ENCODE measurements at places on chromosomes 4 and X. TPM values are rescaled to one million over a fixed set of nuclear protein-coding genes. Genes with fewer than 3 reads are reported as not detected.

The SLC10A4 gene
- not detected for total RNA-seq

- DNase-seq = peak; percentile 43
These were observed 1.8 kb downstream of the FTHL17 start for GRCh38 chrX:31070057-31070468.

GRCh38 chrX:47564438-47565085 is 3.6 kb downstream of the ARAF start:
- DNase-seq = no peak

DNA sequence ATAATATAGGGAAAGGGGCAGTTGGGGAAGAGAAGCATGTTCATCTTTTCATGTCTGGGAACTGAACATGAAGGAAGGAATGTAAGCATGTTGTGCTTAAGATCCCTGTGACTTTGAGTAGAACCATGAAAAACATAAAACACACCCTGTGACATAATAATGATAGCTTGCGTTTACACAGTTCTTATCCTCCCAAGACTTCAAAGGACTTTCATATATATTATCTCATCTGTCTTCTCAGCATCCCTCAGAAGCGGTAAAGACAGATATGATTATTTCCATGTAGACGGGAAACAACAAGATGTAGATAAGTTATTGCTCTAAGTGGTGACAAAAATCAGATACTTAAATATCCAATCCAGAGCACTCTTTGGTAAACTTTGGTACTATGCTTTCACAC is 3.3 kb upstream of the SH3RF1 start:
- no peak for DNase-seq

- DNase-seq = no peak
These were observed 64.9 kb upstream of the FRMPD3 start for GRCh38 chrX:107384397-107385105.

The TEX28 gene
- not detected for total RNA-seq

- DNase-seq = no peak
These were observed 138.4 kb upstream of the HCCS start for GRCh38 chrX:10972706-10973105.

GRCh38 chrX:574251-574650 is 56.3 kb upstream of the SHOX start:
- peak; percentile 30 for DNase-seq

- DNase-seq = no peak
These were observed 84.6 kb downstream of the RELL1 start for GRCh38 chr4:37601531-37601930.

GRCh38 chrX:16445166-16445752 is 204.7 kb upstream of the S100G start:
- DNase-seq = peak; percentile 44

DNA sequence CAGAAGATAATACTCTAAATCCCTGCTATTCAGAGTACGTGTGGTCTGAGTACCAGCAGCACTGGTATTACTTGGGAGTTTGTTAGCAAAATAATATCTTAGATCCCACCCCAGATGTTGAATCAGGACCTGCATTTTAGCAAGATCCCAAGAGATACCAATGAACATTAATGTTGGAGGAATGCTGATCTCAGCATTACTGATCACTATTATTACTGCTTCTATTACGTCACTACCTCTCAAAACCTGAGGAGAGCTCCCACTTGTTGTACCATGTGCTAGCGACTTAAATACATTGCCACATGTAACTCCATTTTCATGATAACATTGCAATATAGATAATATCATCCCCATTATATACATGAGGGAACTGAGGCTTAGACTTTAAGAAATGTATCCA is 185.2 kb downstream of the SPRY1 start:
- no peak for DNase-seq

- DNase-seq = peak; percentile 91
These were observed 4.7 kb downstream of the RASGEF1B start for GRCh38 chr4:81466841-81467671.

DNA sequence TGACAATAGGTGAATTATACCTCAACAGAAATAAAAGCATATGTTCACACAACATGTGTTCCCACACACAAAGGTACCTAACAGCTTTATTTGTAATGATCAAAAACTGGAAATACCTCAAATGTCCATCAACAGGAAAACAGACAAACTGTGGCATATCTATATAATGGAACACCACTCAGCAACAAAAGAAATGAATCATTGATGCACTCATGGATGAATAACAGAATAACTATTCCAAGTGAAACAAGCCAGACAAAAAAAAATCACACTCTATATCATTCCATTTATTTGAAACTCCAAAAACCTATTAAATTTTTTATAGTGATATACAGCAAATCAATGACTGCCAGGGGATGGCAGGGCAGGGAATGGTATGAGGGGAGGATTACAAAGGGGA is 148.1 kb downstream of the PLS3 start:
- DNase-seq = no peak

DNA sequence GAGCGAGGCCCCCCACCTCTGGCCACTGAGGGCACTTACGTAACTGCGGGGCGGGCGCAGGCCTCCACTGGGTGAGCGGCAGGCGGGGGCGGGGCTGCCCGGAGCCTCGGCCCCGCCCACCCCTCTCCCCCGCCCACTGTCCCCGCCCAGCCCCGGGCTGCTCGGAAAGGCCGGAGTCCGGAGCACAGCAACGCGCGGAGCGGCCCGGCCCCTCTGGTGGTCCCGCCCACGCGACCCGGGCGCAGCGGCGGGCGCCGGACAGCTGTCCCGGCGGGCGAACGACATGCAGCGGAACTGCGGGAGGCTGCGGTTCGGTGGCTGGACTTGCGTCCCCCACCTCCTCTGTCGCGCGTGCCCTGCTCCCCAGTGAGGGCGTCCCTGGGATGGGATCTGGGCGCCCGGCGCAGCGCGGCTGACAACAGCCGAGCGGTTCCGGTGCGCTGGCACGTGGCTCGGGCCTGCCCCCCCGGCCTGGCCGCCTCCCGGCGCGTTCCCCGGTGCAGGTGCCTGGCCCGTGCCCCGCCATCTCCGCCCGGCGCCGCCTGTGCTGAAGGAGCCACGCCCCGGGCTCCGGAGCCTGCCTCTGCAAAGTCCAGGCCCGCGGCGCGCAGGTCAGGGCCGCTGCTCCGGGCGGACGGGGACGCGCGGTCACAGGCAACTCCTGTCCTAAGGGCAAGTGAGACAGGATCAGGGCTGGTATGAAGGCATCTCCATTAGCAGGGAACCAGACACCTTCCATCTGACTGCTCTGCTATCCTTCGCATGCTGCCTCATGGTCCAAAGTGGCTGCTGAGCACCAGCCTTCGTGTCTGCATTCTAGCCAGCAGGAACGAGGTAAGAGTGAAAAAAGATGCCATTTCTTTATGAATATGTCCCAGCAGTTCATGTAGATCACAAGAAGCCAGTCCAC is 21.8 kb upstream of the JAKMIP1 start:
- peak; percentile 23 for DNase-seq

- DNase-seq = no peak
These were observed 43.0 kb upstream of the HMX1 start for GRCh38 chr4:8914461-8915171.

DNA sequence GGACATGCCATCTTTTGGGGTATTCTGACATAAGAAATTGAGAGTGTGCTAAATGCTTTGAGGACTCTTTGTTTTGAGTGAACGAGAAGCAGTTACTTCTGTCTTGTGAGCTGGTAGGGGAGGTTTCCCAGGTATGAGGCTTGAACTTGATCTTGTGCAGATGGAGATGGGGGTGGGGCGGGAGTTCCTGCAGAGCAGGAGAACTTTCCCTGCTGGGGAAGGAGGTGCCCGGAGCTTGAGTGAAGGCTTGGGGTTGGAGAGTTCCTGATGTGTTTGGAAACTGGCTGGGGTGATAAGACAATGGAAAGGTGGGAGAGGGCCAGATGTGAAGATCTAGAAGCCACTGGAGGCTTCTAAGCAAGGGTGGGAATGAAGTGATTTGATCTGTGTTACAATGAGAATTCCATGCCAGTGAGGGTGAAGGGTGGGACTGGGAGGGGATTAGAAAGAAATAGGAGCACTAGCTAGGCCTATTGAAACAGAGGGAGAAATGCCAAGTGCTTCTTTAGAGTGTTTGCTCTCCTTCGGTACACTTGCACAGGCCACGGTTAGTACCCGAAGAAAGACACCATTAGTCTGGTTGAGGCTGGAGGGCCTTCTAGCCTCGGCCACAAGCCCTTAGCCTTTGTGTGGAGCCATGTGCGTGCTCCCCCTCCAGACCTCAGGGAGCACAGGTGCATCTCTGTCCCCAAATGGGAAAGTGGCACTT is 103.5 kb upstream of the STOX2 start:
- no peak for DNase-seq

- no peak for DNase-seq
These were observed 485.3 kb downstream of the IL15 start for GRCh38 chr4:142121448-142122350.

All from activated CD8-positive, alpha-beta T cell treated with anti-CD3 and anti-CD28 coated beads for 36 hours (primary cell).